Activated naive CD8-positive, alpha-beta T cell treated with anti-CD3 and anti-CD28 coated beads, Interleukin-2, amount 10 ng/mL, durations not matched to agents 7 days and 5 days (primary cell): ENCODE measurements at places on chromosomes 16 and 17. TPM values are rescaled to one million over a fixed set of nuclear protein-coding genes. Genes with fewer than 3 reads are reported as not detected.

Gene CRYBA1
- total RNA-seq: not detected

GRCh38 chr16:1420111-1420539, 422 bp downstream of the UQCC4 start:
- H3K4me1 ChIP-seq: peaks cover 15% of the 10 kb centered on the region
- H3K27ac ChIP-seq: peak overlapping the region; percentile 98
- no peaks in the 10 kb centered on the region for H3K27me3 ChIP-seq
- DNase-seq: no peak
- peaks cover 1% of the 10 kb centered on the region for H3K36me3 ChIP-seq

GRCh38 chr16:86498671-86499439, 11.5 kb upstream of the FOXF1 start:
- peaks cover 87% of the 10 kb centered on the region for H3K27me3 ChIP-seq
- no peak for DNase-seq
- no peaks in the 10 kb centered on the region for H3K36me3 ChIP-seq
- no peak overlapping the region for H3K4me3 ChIP-seq

GRCh38 chr16:53545433-53545832, 42.4 kb upstream of the AKTIP start:
- DNase-seq: peak; percentile 53
- peaks cover 53% of the 10 kb centered on the region for H3K27me3 ChIP-seq
- H3K36me3 ChIP-seq: peaks cover 4% of the 10 kb centered on the region
- peak overlapping the region; percentile 62 for H3K4me3 ChIP-seq
- H3K4me1 ChIP-seq: peaks cover 33% of the 10 kb centered on the region
